ENCODE measurements at places on chromosomes 4 and X.

DNA sequence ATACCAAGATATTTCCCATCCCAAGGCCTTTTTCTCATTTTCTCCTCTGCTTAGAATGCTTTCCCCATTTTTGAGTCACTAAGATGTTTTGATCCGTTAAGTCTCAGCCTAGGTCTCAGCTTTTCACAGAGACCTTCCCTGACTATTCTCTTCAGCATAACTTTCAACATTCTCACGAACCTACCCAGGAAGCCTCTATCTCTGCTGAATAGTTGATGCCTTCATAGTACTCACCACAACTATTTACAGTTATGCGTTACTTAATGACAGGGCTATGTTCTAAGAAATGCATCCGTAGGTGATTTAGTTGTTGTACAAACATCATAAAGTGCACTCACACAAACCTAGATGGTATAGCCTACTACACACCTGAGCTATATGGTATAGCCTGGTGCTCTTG lies 64.5 kb downstream of the ARL9 start:
- DNase-seq, result no peak

GRCh38 chr4:149296084-149296483 lies 519.6 kb downstream of the IQCM start:
- no peak for DNase-seq

GRCh38 chr4:40121515-40121914 lies 64.9 kb downstream of the N4BP2 start:
- DNase-seq, result peak; percentile 76

DNA sequence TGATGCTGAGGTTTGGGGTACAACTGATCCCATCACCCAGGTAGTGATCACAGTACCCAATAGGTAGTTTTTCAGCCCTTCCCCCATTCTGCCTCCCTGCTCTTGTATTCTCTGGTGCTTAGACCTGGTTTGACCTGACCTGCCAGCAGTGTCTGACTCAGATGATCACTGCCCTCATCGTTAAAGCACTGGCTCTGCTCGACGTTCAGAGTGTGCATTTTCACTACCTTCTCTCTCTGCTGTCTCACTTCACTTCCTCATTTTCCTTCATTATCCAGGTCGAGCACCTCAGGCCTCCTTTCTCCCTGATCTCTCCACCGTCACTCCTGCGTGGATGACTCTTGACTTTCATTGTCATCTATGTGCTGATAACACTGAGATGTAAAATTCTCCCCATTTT lies 83.6 kb downstream of the PARM1 start:
- DNase-seq, result no peak

DNA sequence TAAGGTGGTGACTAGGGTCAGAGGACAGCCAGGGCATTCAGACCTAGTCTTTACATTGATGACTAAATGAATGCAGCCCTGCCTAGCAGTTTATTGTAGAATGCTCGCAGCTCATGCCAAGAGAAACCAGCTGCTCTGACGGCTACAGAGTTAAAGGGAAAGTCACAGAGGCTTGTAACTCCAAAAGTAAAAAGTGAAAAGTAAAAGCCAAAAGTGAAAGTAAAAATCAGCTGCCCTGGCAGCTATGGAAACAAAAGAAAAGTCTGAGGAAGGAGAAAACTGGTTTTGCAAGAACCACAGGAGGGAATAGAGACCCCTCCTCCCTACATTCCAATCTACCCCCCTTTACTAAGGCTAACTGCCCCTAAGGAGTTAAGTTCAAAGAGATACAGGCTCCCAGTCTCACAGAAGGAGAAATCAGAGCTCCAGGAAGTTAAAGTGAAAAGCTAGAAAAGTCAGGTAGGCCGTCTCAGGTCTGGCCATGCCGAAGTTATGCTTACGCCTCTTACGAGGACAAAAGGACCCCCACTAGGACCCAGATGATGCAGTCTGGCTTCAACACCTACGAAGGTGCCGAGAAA lies 6.0 kb downstream of the GAGE10 start:
- DNase-seq, result peak; percentile 3

Data from pons (tissue), 1 donor.